Amygdala (tissue), 56 donors: ENCODE measurements at places on chromosomes 2 and 18.

- DNase-seq: no peak
These were observed 825.8 kb downstream of the DCC start for GRCh38 chr18:53165770-53166169.

GRCh38 chr2:204177977-204178522 lies 241.5 kb downstream of the ICOS start:
- no peak for DNase-seq

- DNase-seq: no peak
These were observed 83.2 kb downstream of the BCL2 start for GRCh38 chr18:63236406-63236805.

DNA sequence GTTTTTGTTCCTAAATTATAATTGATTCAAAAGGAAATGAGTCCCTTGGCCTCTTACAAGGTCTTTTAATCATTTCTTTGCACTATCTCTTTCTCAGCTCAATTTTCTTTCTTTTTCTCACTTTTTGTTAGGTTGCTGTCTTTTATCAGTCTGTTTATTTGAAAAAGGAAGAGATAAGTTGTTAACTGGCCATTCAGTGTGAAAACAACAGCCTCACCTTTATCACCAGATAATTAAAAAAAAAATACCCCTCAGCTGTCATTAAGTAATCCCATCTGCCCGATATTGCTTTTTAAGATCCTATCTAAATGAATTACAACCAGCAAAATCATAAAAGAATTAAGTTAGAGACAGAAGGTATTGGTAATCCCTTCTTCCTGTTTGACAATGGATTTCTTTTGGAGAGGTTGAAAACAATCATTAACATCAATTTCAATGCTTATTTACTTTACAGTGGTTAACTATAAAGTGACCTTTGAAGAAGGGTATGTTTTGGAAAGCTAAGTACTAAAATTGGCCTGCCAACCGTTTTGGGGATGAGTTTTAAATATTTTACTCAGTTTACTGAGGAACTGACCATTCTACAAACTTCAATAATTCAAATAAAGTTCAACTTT lies 104.9 kb downstream of the TGIF1 start:
- no peak for DNase-seq

DNA sequence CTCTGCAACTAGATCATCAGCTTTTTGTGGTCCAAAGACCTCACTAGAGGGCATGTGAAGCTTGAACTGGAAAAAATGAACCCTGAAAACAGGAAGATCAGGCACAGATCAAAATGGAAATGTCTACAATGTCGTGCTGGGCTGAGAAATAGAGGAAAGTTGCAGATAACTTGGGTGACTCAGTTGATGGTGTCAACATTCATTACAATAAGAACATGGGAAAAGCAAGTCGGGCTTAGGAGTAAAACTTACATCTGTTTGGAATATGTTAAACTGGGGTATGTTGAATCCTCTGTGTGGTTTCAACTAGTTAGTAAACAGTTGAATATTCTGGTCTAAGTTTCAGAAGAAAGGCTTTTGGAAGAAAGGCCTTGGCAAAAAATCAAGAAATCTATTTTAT lies 940.4 kb downstream of the ERBB4 start:
- DNase-seq: no peak

DNA sequence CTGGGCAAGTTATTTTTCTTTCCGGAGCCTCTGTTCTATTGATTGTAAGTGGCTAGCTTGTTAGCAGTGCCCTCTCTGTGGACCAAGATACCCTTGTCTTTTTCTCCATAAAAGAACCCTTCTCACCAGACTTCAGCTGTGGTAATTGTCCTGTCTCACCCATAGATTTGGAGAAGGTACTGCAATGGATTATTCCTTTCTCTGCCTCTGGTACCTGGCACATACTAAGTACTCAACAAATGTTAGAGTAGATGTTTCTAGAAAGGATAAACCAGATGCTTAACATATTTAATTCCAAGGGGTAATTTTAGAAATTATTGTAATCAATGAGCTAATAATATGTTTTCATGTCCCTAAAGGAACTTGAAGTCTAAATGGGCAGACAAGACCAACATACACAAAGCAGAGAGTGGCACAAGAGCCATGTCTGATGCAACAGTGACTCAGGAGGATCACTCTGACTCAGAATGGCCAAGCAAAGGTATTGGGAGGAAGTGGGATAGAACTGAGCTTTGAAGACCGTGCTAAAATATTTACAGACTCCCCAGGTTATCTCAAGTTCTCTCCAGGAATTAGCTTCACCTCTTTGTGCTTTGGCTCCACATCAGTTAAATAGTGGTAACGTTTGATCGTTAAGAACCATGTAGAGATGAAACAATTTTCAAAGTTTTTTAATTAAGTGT lies 129.7 kb upstream of the OSR1 start:
- DNase-seq: no peak

DNA sequence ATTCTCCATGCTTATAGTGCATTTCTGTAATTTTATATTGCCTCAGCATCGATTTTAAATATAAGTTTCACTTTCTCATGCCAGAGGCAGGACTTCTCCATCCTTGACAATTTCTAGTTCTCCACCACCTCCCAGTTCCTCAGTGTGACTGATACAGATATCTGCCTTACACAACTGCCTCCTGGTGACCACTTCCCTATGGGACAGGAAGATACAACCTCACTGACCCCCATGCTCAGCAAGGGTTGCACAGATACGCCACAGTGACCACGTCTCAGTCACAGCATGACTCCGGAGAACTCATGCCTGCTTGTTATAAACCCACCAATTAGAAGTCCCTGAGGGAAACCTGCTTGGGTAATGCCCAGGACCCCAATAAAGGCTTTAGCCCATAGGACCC lies 284.0 kb upstream of the MC4R start:
- no peak for DNase-seq

- DNase-seq: no peak
These were observed 514.8 kb upstream of the MYT1L start for GRCh38 chr2:2845806-2846315.

- no peak for DNase-seq
These were observed 305.5 kb downstream of the PTPRM start for GRCh38 chr18:7872569-7872968.

GRCh38 chr18:58516514-58517285 lies 112.2 kb downstream of the ALPK2 start:
- no peak for DNase-seq

DNA sequence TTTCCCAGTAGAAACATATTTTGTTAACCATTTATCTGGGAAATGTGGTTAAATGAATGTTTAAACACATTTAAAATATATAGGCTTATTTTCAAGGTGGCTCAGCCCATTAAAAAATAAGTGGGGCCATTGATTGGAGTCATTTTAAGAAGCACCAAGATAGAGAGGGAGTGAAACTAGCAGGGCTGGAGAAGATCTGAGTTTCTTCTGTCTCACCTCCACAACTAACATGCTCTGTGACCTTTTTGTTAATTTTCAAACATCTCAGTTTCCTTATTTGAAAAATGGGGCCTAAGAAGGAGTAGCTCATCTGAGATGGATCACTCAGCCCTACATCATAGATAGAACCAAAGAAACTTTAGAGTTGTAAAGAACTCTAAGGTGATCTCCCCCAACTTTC lies 254.8 kb downstream of the KCNS3 start:
- no peak for DNase-seq

- DNase-seq: no peak
These were observed 231.0 kb downstream of the METTL4 start for GRCh38 chr18:2340335-2340734.

DNA sequence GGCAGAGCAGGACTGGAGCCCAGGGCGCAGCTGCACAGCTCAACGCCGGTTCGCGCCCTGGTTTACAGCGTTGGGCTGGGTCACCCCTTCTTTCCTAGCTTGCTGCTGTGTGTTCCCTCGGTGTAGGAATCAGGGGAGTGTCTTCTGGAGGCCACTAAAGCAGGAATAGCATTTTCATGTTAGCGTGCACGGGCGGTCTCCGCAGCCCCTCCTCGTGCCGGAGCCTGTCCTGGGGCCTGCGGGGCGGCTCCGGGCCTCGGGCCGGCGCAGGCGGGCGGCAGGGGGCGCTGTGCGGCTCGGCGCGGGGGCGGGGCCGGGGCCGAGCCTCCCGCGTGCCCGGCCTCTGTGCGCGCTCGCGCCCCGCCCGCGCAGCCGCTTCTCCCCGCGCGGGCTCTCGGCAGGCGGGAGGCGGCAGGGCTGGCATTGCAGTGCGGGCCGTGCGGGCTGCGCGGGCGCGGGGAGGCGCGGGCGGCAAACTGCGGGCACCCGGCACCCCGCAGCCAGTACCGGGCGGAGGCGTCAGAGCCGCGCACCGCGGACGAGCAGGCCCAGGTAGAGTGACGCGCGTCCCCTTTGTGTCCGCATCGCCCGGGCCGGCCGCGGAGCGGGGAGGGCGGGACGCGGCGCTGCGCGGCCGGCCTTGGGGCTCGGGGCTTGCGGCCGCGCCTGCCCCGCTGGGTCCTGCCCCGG lies at the start of gene RNF144A:
TSS of gene RNF144A (plus strand) at position 342 of the 690 bp plus-strand sequence. CDS start 79,515 bp downstream, outside the sequence.
- peak; percentile 72 for DNase-seq

DNA sequence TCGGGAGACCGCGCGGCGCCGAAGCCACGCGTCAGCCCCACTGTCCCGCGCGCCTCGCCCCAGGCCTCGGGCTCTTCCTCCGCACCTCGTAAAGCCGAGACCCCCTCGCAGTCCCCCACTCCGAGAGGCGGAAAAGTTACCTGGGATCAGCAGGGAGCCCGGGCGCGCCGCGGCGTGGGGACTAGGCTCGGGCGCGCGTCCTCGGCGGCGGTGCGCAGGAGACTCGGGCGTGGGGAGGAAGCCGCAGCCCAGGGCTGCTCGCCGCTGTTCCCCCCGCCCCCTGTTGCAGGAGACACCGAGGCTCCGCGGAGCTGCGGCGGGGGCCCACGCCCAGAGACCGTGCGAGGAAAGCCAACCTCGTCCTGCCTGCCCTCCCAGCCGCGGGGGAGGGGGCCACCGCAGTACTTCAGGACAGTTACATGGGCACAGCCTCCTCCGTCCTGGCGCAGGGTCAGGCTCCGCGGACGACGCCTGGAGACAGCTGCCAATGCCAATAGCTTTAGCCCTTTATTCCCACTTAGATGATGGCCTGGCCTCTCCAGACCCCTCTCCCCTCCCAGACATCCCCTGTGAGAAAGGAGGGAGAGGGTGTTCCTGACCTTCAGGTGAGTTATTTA lies at the start of gene EPB41L3:
TSS of gene EPB41L3 (minus strand) at position 225 of the 617 bp plus-strand sequence. CDS start 54,814 bp downstream, outside the sequence.
- DNase-seq: no peak

- no peak for DNase-seq
These were observed 122.3 kb downstream of the HRH4 start for GRCh38 chr18:24582771-24583170.

GRCh38 chr18:79945118-79946042 lies 6.1 kb downstream of the SLC66A2 start:
- DNase-seq: no peak

- no peak for DNase-seq
These were observed 22.2 kb downstream of the SKA1 start for GRCh38 chr18:50397023-50397422.

DNA sequence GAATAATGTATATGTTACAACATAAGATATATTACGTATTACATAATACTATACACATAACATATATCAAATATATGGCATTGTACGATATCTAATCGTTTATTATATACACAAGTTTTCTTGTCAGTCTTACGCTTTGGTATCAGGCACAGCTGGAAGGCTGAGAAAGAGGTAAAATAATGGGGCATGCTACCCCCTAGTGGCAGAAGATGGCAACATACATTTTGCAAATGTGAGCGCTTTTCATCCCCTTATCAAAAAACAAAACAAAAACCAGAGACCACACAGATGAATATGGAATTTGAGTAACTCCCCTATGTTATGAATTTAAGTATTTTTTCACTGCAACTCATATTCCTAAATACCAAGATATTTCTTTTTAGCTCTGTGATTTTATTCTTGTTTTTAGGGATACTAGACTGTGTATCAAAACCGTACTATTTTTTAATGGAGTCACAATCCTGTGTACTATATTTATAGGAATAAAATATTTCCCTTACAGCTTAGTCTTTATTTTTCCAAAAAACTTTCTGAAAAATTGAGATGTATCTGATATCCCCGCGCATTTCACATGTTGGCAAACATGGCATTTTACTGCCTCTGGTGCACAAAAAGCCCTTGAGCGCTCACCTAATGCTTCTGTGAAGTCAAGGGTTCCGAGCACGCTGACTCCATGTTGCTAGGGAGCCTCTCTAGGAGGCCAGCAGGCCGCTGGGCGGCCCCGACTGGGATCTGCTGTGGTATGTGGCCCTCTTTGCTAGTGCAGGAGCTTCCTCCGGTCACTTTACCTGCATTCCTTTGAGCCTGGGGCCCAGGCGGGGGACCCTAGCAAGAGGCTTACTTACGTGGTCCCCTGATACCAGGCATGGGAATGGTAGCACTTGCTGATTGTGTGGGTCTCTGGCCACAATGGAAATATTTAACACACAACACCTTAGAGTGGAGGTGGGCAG lies 62.5 kb downstream of the SLC4A3 start:
- DNase-seq: no peak

DNA sequence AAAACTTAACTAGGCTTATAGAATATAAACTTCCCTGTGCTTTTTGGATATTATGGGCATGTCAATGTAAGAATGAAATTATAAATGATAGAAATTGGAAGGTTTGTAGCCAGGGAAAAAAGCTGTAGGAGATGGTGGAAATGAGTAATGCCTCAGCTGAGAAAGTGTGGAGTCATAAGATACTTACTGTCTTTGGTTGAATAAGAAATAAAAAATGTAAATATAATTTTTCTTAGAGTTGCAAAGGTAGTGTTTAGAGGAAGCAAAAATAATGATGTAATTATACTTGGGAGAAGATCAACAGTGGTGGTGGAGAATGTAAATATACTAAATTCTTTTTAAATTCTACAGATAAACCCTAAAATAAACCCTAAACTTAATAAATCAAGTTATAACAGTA lies 26.2 kb upstream of the RND3 start:
- no peak for DNase-seq

DNA sequence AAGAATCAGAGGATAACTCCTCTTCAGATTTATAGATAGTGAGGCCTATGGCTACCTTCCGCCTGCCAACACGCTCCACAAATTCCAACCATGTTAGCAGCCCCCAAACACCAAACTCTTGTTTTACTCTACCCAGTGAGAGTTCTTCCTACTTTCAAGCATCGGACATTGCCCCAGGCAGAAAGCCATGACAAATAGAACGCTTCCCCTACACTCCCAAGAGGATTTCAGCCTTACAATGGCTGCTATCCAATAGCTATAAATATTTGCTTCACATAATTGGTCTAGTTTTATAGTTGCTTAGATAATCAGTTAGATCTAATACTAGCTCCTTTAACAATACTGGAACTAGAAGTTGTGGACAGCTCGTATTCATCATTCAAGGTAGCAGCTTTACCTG lies 503.4 kb upstream of the VRK2 start:
- no peak for DNase-seq

GRCh38 chr2:127986548-127987079 lies 41.2 kb downstream of the SAP130 start:
- DNase-seq: no peak

DNA sequence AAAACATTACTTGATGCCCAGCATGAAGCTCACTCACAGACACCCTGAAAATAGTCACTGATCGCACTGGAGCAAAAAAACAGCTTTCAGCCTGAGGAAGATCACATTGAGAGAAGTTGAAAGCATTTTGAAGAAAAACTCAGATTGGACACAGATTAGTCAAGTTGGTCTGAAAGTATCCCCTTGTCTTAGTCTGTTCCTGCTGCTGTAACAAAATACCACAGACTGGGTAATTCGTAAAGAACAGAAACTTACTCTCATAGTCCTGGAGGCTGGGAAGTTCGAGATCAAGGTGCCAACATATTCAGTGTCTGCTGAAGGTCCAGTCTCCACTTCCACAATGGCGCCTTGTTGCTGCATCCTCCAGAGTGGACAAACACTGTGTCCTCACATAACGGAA lies 14.2 kb upstream of the NDUFV2 start:
- DNase-seq: no peak
